T-cell (primary cell): ENCODE measurements at places on chromosomes 4 and X. TPM values are rescaled to one million over a fixed set of nuclear protein-coding genes. Genes with fewer than 3 reads are reported as not detected.

The AIMP1 gene
- total RNA-seq = 42.8 TPM

The HSFX1 gene
- total RNA-seq = 0.77 TPM

The ZIC3 gene
- not detected for total RNA-seq

The POU4F2 gene
- total RNA-seq = not detected

The RAB9B gene
- total RNA-seq = 0.20 TPM

The IBSP gene
- total RNA-seq = not detected

The CNKSR2 gene
- 10.9 TPM for total RNA-seq

The VSIG4 gene
- 0.18 TPM for total RNA-seq

The NIPAL1 gene
- total RNA-seq = 0.77 TPM

The SRPX gene
- not detected for total RNA-seq

The CXCL3 gene
- total RNA-seq = not detected

The SPATA4 gene
- not detected for total RNA-seq

The DTHD1 gene
- total RNA-seq = 2.3 TPM

The SPANXA2 gene
- total RNA-seq = not detected

The IL9R gene
- 2.0 TPM for total RNA-seq

The NUP62CL gene
- total RNA-seq = 0.26 TPM

The ZNF81 gene
- total RNA-seq = 8.7 TPM

The COL25A1 gene
- total RNA-seq = not detected

The PDLIM3 gene
- total RNA-seq = not detected

The KIT gene
- 5.4 TPM for total RNA-seq

The PAGE5 gene
- total RNA-seq = 0.53 TPM

The PCSK1N gene
- 5.0 TPM for total RNA-seq

The SH3D19 gene
- total RNA-seq = not detected

The PGAM4 gene
- total RNA-seq = not detected

The DMRTC1 gene
- 0.51 TPM for total RNA-seq

The GPRASP2 gene
- 3.1 TPM for total RNA-seq

The TRO gene
- 1.9 TPM for total RNA-seq

The RTL5 gene
- 0.98 TPM for total RNA-seq

The LINC00632 gene
- total RNA-seq = 2.7 TPM

The DKK2 gene
- not detected for total RNA-seq

The FBXW7 gene
- 131 TPM for total RNA-seq

The TLR6 gene
- total RNA-seq = 2.3 TPM

The L1CAM gene
- 4.8 TPM for total RNA-seq

The CABS1 gene
- not detected for total RNA-seq

The MTM1 gene
- 27.5 TPM for total RNA-seq

The FAAH2 gene
- total RNA-seq = 10.0 TPM

The MAGEA6 gene
- total RNA-seq = 0.15 TPM

The THAP9 gene
- 3.4 TPM for total RNA-seq

The C4orf51 gene
- total RNA-seq = not detected

The GPR82 gene
- not detected for total RNA-seq

The TMEM35A gene
- total RNA-seq = not detected

The CLDN2 gene
- total RNA-seq = not detected

The BEX3 gene
- 27.7 TPM for total RNA-seq

The ATP1B4 gene
- total RNA-seq = not detected

The REST gene
- 64.7 TPM for total RNA-seq

The AREG gene
- 27.1 TPM for total RNA-seq

The ELK1 gene
- 36.0 TPM for total RNA-seq

The SASH3 gene
- 142 TPM for total RNA-seq

The XKRX gene
- 1.8 TPM for total RNA-seq

The ABCD1 gene
- total RNA-seq = 10.7 TPM

The GLUD2 gene
- total RNA-seq = not detected

The SOX3 gene
- not detected for total RNA-seq
